ENCODE measurements at places on chromosomes 6 and 20.

GRCh38 chr20:54429364-54429763, 46.0 kb upstream of the DOK5 start:
- H3K4me3 ChIP-seq = no peak overlapping the region
- DNase-seq = no peak
- H3K27me3 ChIP-seq = no peaks in the 10 kb centered on the region
- no peak overlapping the region for H3K27ac ChIP-seq

- H3K36me3 ChIP-seq = peaks cover 20% of the 10 kb centered on the region
- peak; percentile 6 for DNase-seq
- peaks cover 4% of the 10 kb centered on the region for H3K4me1 ChIP-seq
- no peaks in the 10 kb centered on the region for H3K27me3 ChIP-seq
- no peak overlapping the region for H3K4me3 ChIP-seq
These were observed 15.9 kb downstream of the NDUFAF5 start for GRCh38 chr20:13800728-13801134.

GRCh38 chr6:3414327-3415081, 42.3 kb downstream of the SLC22A23 start:
- no peaks in the 10 kb centered on the region for H3K27me3 ChIP-seq
- H3K27ac ChIP-seq = no peak overlapping the region
- H3K36me3 ChIP-seq = no peaks in the 10 kb centered on the region
- H3K4me3 ChIP-seq = no peak overlapping the region
- no peak for DNase-seq

DNA sequence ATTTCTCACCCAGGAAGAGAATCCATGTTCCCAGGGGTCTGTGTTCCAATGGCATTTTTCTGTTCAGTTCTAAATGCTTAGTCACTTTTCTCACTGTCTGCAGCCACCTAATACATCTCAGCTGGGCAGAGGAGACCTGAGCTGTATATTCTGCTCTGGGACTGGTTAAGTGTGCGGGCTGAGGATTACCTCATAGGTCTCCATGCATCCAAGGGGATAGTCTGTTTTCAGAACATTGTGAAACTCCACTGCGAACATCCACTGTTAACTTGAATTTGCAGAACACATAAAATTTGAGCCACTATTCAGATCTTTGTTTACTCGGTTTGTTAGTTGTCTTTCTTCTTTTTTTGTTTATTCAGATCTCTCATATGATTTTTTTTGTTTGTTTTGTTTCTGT, 947.1 kb downstream of the TFAP2A start:
- no peak for DNase-seq
- no peaks in the 10 kb centered on the region for H3K27me3 ChIP-seq
- no peak overlapping the region for H3K27ac ChIP-seq
- H3K4me3 ChIP-seq = no peak overlapping the region

DNA sequence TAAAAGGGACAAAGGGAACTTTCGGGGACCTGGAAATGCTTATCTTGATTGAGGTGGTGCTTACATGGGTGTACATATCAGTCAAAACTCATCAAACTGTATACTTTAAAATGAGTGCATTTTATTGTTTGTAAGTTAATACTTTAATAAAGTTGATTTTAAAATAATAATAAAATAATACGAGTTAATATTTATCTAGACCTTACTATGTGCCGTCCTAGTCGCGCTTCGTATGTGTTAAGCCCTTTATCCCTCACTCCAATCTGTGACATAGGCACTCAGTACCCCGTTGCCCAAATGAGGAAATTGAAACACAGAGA, 47.5 kb downstream of the PDYN start:
- peak overlapping the region; percentile 64 for H3K4me3 ChIP-seq
- no peaks in the 10 kb centered on the region for H3K27me3 ChIP-seq
- no peak for DNase-seq
- H3K4me1 ChIP-seq = peaks cover 11% of the 10 kb centered on the region

DNA sequence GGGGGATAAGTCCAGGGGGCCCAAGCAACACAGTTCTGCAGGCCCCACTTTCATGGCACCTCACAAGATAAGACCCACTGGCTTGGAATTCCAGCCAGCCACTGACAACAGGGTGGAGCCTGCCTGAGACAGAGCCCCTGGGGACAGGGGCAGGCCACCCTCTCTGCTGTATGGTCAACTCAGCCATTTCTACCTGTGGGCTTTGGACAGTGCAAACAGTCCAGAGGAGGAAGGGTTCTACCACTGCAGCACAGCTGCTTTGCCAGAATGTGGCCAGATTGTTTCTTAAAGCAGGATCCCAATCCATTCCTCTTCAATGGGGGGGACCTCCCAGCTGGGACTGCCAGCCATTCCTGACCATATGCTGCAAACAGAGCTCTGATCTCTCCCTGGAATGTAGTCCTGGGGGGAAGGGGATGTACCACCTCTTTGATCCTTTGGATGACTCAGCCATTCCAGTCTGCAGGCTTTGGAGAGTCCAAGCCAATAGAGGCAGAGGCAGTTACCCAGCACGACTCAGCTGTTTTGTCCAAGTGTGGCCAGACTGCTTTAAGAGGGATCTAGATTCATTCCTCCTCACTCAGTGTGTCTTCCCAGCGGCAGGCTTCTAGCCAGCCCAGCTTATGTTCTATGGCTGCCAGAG, 842.2 kb downstream of the EPHA7 start:
- DNase-seq = no peak
- no peak overlapping the region for H3K4me3 ChIP-seq
- no peaks in the 10 kb centered on the region for H3K36me3 ChIP-seq
- H3K27ac ChIP-seq = no peak overlapping the region
- no peaks in the 10 kb centered on the region for H3K27me3 ChIP-seq

DNA sequence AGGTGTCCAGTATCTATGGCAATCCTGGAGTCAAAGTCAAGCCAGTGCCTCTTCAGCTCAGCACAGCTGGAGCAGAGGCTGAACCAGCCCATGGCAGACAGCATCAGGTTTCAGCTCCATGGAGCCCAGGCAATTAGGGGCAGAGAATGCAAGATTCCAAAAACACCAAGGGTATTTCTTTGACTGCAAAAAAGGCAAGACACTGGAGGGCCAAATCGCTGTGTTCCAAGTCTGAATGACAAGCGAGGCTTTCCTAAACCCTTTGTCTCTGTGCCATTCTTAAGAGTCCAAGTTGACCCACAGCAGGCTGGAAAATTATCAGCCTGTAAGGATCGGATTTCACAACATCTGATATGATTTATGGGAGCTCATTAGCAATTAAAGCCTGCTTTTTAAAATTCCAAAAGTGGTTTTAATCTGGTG, 49.7 kb upstream of the TGM3 start:
- H3K27ac ChIP-seq = no peak overlapping the region
- no peaks in the 10 kb centered on the region for H3K27me3 ChIP-seq
- no peak overlapping the region for H3K4me3 ChIP-seq
- H3K4me1 ChIP-seq = no peaks in the 10 kb centered on the region

GRCh38 chr6:28525496-28526039, at the start of gene GPX5:
TSS of gene GPX5 (plus strand) at chr6:28525881. CDS start at chr6:28526014, 133 bp downstream.
- no peaks in the 10 kb centered on the region for H3K27me3 ChIP-seq
- no peak within 1 kb of the TSS for H3K27ac ChIP-seq
- no peak for DNase-seq
- no peaks in the 10 kb centered on the region for H3K4me1 ChIP-seq

DNA sequence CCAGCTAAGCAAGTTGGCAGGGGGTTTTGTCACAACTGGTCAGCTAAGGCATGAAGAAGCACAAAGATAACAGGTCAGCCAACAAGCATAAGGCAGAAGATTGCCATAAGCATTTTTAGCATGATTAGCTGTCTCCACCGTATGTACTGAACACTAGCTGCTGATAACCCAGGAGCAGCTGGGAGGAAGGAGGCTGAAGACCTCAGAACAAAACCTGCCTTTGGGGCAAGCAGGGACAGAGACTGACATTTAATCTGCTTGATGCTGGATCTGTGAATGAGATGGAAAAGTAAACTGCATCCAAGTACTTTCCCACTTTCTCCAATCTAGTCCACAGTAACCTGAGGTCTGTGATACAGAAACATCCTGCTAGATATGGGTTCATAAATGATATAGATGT, 353.0 kb upstream of the MAP3K7 start:
- no peaks in the 10 kb centered on the region for H3K27me3 ChIP-seq
- H3K4me3 ChIP-seq = no peak overlapping the region
- DNase-seq = no peak
- H3K27ac ChIP-seq = no peak overlapping the region
- H3K36me3 ChIP-seq = no peaks in the 10 kb centered on the region
- no peaks in the 10 kb centered on the region for H3K4me1 ChIP-seq

DNA sequence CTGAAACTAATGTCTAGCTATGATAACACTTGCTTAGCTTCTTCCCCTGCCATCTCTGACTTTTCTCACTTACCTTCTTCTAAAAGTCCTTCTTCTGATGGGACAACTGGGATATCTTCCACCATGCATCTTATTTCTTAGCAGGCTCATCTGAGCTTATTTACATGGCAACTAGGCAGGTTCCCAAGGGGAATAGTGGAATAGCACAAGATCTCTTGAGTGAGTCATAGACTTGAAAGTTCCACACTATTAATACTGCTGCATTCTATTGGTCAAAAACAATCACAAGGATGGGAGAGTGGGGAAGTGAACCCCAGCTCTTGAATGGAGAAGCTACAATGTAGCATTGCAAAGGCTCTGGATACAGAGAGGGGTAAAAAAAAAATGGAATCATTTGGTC, 142.1 kb downstream of the HAO1 start:
- H3K36me3 ChIP-seq = no peaks in the 10 kb centered on the region
- H3K27ac ChIP-seq = no peak overlapping the region
- H3K4me3 ChIP-seq = no peak overlapping the region
- no peak for DNase-seq
- no peaks in the 10 kb centered on the region for H3K4me1 ChIP-seq

DNA sequence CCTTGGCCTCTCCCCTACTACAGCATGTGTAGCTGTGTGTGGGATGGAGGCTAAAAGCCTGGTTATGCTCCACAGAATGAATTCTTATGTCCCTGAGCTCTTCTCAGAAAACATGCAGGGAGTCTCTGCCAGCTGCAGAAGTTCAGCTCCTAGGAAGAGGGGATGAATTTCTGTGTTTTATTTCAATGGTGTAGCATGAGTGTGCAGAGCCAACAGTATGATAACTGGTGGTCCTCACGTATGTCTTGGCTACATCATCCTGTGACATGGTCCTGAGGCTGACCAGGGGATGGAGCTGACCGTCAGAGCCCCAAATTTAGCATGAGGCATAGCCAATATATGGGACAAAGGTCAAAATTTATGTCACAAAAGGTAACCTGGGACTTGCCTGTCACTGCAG, 266.1 kb downstream of the ADGB start:
- no peak overlapping the region for H3K27ac ChIP-seq
- no peaks in the 10 kb centered on the region for H3K27me3 ChIP-seq
- no peak for DNase-seq
- peaks cover 12% of the 10 kb centered on the region for H3K4me1 ChIP-seq
- H3K36me3 ChIP-seq = no peaks in the 10 kb centered on the region
- H3K4me3 ChIP-seq = no peak overlapping the region
